Stimulated activated CD4-positive, alpha-beta T cell treated with anti-CD3 and anti-CD28 coated beads, Interleukin-1b, Interleukin-23, amount 100 ng/mL, for 1 hour (primary cell): ENCODE measurements at places on chromosomes 11 and 22.

DNA sequence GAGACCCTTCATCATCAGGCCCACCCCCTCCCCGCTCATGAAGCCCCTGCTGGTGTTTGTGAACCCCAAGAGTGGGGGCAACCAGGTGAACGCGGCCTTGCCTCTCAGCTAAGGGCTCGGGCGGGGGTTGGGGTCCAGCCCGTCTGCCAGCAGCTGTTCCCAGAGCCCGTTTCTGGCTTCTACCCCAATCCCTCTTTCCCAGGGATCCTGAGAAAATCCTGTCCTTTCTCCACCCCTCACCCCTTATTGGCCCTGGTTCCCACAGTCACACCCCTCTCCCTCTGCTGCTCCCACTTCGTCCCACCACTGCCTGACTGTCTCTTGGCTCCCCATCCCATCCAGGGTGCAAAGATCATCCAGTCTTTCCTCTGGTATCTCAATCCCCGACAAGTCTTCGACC lies 9.4 kb upstream of the MDK start:
- DNase-seq = no peak

DNA sequence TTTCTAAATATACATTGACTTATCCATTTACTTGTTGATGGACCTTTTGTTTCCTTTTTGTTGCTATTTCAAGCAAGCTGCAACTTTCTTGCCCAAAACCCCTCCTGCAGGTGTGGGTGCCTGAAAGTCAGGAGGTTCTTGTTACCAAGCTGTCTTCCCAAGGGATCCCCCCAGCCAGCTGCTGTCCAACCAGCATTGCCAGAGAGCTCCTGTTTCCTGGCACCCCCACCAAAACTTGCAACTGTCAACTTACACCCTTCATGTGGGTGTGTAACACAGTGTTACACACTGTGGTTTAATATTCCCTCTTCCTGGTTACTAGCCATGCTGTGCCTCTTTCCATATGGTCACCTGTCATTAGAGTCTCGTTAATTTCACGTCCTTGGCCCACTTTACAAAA lies 1.6 kb upstream of the KRTAP5-1 start:
- no peak for DNase-seq

GRCh38 chr11:94740083-94741021 lies 27.8 kb upstream of the AMOTL1 start:
- no peak for DNase-seq

GRCh38 chr11:63951779-63952536 lies 13.2 kb downstream of the NAA40 start:
- no peak for DNase-seq

DNA sequence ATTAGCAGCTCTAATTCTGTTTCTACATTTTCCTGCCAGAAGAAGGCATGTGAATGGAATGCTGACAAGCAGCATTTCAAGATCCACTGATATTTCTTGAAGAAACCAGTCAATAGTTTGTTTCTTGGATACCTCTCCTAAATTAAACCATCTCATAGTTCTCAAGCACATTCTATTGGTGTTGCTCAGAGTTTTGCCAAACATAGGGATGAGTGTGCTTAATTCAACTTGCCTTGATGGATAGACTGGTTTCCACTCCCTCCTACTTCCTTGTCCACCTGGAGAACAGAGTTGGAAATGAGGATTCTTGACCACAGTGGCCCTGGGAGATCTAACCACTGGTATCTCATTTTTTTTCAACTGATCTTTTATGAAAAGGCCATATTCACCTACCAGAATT lies 29.8 kb upstream of the DDX10 start:
- DNase-seq = no peak

DNA sequence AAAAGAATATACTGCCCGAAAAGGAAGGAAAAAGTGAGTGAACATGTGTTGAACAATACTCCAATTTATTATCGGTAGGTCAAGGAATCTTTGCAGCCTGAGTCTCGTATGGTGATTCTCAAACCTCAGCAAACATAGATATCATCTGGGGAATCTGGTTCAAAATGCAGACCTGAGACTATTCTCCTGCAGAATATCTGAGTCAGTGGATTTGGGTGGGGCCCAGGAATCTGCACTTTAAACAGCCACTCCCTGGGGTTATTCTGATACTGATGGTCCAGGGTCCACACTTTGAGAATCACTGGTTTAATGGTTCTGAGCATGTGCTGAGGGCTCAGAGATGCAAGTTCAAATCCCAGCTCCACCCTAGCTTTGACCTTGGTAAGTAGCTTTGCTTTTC lies 53.6 kb upstream of the GRK3 start:
- no peak for DNase-seq

GRCh38 chr22:32684148-32684821 lies 117.2 kb upstream of the TIMP3 start:
- no peak for DNase-seq

GRCh38 chr11:20360650-20361049 lies 2.9 kb upstream of the HTATIP2 start:
- no peak for DNase-seq

DNA sequence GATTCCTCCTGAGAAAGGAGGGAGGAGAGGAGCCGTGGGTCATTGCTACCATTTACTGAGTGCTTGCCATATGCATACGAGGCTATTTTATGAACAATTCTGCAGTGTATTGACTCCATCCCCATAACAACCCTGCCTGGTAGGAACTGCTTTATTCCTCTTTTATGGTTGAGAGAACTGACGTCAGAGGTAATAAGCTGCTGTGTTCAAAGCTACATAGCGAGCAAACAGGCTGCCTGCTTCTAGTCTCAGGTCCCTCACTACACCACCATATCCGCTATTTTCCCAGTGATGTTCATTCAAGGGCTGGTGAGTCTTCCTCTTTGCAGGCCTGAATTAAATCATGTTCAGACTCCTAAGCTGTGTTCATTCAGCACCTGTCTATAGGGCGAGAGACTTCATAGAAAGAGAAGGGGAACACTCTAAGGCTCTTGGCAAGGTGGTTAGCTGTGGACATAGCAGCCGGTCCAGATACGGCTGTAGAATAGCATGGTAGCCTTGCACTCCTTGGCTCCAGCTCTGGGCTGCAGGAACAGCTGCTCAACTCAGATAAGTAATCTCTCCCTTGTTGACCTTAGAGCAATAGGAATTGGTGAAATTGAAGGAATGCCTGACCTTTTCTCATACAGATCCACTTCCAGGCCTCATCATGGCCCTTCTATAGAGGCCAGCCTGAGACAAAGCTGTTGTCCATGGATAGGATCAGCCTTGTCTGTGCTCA lies 82.6 kb downstream of the MICAL2 start:
- DNase-seq = no peak

DNA sequence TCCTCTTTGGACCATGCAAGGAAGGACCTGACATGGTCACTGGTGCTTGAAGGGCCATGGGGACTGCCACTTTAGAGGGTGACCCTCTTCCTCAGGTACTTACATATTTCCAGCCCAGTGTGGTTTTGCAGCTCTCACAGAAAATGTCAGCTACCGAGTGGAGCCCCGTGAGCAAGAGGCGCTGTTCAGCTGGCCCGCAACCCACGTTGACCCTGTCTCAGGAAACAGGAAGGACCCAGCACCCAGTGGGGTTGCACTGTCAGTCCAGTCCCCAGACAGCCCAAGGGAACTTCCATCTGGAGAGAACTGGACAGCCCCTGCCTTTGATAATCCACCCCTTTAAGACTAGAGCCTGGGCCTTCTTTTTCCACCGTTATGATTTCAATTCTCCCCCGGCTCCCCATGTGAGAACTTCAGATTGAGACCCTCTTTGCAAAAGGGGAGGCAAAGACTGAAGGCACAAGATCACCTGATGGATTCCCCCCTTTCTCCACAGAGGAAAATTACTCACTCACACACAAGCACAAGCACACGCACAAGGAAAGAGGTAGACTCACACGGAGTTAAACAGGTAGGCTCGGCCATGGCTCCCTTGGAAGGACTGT lies 3.4 kb downstream of the YPEL4 start:
- DNase-seq = no peak

DNA sequence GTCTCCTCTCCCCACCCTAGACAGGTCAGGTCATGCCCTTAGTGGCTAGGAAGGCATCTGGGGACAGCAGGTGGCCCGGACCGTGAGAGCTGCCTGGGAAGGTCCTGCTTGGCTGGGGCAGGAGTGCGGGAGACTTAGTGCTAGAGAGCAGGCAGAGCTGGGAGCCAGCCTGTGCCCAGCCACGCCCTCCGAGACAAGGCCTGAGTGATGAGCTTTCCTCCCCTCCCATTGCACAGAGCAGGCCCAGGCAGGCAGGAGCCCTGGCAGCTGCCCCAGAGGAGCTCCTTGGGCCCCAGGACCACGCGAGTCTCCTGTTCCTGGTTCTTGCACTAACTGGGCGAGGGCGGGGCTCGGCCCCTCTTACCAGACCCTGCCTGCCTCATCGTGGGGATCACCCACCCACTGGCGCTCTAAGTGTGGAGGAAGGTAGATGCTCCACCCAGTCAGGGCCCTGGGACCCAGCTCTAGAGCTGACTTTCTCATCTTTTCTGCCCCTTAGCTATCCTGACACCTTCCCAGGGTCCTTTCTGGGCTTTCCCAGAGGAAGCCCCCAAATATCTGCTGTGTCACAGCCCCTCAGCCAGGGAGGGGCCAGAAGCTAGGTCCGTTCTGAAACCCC lies 44.9 kb downstream of the MACROD1 start:
- no peak for DNase-seq

DNA sequence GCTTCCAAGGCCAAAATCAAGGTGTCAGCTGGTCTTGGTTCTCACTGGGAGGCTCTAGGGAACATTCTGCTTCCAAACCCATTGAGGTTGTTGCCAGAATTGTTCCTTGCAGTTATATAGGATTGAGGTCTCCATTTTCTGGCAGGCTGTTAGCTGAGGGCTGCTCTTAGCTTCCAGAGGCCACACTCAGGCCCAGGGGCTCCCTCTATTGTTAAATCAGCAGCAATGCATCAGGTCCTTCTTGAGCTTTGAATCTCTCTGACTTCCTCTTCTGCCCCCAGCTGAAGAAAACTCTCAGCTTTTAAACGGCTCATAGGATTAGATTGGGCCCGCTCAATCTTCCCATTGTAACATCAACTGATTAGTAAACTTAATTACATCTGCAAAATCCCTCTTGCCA lies 39.3 kb upstream of the BSX start:
- no peak for DNase-seq

GRCh38 chr11:128713595-128713994 lies 19.7 kb downstream of the FLI1 start:
- no peak for DNase-seq

GRCh38 chr22:20607157-20607907 lies 99.9 kb downstream of the MED15 start:
- no peak for DNase-seq

GRCh38 chr11:13620063-13620462 lies 48.4 kb upstream of the FAR1 start:
- DNase-seq = no peak

- no peak for DNase-seq
These were observed 18.7 kb downstream of the SLC6A5 start for GRCh38 chr11:20618083-20618482.

GRCh38 chr11:35337136-35337913 lies 82.0 kb downstream of the SLC1A2 start:
- DNase-seq = no peak

DNA sequence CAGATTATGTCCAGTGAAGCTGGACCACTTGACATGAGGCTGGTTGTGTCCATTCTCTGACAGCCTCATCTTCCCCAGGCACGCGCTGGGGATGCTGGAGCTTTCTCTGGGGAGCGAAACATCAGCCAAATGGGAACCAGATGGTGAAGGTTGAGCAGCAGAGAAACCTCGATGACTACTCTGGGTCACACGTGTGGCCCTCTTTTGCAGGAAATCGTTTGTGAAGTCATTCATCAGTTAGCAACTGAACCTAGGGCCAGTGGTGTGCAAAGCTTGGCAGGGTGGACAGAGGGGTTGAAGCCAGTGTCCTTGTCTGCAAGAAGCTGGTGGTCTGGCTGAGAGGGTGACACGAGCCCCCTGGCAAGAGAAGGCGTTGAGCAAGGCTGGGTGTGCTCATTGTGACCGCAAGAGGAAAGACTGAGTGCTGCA lies 109.8 kb downstream of the ZBTB16 start:
- no peak for DNase-seq

- no peak for DNase-seq
These were observed 44.2 kb downstream of the NAV2 start for GRCh38 chr11:19756675-19757475.
